ENCODE measurements at places on chromosomes 7 and 10.

DNA sequence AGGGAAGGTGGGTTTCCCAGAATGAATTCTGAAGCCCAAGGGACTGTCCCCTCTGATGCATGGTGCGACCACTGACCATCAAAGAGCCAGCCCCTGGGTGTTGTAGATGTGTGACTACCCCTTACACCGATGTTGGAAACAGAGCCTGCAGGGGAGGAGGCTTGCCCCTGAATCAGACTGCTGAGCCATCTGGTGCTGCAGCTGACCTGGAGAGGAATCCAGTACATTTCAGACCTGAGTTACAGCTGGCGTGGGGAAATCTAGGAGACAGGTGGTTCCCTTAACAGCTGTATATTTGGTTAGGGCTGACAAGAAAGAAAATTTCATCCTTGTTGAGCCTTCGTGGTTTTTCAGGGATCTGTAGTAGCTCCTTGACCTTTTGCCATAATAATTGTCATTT, 195.5 kb downstream of the CELF2 start:
- DNase-seq: no peak

DNA sequence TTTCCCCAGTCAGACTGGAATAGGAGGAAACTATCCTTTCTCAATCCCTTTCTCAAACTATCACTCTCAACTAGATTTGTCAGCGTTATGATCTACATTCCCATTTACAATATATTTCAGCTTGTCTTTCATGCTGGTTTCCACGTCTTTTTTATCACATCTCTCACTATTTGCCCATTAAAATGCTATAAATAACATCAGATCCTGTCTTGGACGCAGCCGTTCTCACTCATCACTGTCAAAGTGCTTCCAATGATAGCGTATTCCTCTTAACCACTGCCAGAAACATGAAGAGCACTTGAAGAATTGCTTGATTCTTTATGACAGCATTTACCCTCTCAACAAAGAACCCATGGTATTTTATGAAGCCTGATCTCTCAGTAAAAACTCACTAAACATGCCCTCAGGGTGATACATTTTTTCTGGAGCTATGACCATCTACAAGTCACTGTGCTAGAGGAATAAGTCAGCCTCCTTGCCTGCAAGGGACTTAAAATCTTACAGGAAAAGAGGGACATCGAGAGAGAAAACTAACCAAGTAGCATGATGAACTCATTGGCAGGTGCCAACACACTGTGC, 205.6 kb upstream of the PFKP start:
- no peak for DNase-seq

GRCh38 chr7:110854166-110854565, 236.8 kb upstream of the LRRN3 start:
- DNase-seq: no peak

- DNase-seq: no peak
These were observed 354.2 kb upstream of the DPP6 start for GRCh38 chr7:153698046-153698445.

DNA sequence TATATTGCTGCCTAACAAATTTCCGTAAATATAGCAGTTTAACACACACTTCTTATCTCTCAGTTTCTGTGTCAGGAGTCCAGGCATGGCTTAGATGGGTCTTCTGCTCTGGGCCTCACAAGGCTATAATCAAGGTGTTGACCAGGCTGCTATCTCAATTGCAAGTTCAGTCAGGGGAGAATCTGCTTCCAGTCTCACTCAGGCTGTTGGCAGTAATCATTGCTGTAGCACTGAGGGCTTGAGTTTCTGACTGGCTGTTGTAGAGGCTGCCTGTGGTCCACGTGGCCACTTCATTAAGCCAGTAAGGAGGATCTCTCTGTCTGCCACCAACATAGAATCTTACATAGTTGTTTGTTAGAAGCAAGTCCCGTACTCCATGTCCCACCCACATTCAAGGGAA, 138.4 kb downstream of the ST7 start:
- no peak for DNase-seq
